CD4-positive, alpha-beta T cell treated with Interleukin-12 subunit alpha and Interleukin-12 subunit beta, for 1 hour (primary cell): ENCODE measurements at places on chromosomes 3 and 15.

- DNase-seq, result peak; percentile 26
These were observed 6.7 kb downstream of the ZDHHC3 start for GRCh38 chr3:44969154-44969827.

DNA sequence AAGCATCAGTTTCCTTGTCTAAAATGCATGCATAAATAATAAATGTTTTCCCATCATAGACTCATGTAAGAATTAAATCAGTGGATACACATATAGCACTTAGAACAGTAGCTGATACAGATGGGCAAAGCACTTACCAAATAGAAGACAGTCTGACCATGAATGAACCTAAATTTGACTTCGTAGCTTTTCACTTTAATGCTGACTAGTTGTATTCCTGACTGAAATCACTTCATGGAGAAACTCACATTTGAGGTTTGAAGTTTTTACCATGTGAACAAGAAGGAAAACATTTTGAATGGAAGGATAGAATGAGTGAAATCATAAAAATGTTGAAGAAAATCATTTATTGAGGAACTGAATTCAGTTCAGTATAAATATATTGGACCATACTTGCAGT, 68.8 kb upstream of the TMCO5A start:
- no peak for DNase-seq

GRCh38 chr3:42120866-42121265, 29.7 kb downstream of the TRAK1 start:
- no peak for DNase-seq

GRCh38 chr3:152352554-152352953, 83.8 kb downstream of the MBNL1 start:
- no peak for DNase-seq

DNA sequence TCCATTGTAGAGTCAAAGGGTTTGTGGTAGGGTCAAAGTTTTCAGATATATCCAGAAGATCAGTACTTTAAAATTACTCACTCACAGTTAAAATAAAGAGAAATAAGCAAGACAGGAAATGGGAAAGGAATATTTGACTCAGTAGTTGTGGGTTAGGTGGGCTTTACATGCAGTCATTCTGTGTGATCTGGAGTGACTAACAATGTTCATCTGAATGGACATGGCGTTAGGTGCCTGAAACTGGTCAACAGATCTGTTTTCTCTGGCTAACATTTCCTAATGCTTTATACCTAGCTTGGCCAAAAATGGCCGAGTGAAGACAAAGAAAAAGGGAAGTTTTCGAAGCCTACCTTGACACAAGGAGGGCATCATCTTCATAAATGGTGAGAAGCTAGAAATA, 133.4 kb upstream of the SATB1 start:
- DNase-seq, result no peak

DNA sequence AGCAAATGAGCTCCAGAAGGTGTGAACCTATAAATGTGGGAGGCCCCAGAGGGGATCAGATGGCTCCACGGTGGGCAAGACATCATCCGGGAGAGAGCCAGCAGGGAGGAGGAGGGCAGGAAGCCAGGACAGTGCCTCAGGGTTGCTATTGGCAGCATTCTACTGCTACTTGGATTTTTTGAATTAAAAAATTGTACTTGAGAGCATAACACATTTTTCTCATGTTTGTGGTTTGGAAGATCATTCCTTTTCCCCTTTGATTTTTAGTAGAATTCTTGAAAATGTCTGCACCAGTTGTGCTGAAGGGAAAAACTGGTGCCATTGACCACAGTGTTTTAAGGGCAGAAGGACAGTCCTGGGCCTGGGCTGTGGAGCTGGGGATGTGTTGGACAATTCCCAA, 59.2 kb downstream of the LYZL4 start:
- no peak for DNase-seq

DNA sequence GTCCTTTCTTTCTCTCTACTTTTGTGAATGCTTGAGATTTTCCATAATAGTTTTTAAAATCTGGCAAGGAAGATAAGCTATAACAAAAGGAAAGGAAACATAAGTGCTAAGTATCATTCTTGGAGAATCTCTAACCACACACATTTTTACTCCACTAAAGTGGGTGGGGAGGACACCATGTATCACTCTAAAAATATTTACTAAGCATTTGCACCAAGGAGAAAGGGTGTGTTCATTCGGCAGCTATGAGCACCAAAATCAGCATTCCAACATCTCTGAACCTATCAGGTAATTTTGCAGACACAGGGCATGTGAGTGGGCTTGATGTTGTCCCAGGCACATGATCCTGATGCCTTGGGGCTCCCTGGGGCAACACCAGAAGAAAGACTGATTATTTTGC, 5.5 kb downstream of the B4GALT4 start:
- no peak for DNase-seq
